ENCODE measurements at places on chromosomes 4 and X.

- no peak for DNase-seq
Observed at GRCh38 chrX:39750256-39750790, 347.4 kb downstream of the BCOR start.

DNA sequence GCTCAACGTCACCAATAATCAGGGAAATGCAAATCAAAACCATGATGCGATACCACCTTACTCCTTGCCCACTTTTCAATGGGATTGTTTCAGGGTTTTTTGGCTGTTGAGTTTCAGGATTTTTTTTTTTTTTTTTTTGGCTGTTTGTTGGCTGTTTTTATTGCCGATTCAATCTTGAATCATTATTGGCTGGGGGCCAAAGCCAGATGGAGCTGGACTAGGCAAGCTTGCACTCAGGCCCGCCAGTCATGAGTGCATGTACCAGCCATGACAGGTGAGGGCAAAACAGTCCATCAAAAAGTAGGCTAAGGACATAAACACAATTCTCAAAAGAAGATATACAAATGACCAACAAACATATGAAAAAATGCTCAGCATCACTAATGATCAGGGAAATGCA, 13.3 kb downstream of the YIPF7 start:
- no peak for DNase-seq

- DNase-seq: no peak
Observed at GRCh38 chr4:136441629-136442282, 1090.5 kb downstream of the PCDH18 start.

DNA sequence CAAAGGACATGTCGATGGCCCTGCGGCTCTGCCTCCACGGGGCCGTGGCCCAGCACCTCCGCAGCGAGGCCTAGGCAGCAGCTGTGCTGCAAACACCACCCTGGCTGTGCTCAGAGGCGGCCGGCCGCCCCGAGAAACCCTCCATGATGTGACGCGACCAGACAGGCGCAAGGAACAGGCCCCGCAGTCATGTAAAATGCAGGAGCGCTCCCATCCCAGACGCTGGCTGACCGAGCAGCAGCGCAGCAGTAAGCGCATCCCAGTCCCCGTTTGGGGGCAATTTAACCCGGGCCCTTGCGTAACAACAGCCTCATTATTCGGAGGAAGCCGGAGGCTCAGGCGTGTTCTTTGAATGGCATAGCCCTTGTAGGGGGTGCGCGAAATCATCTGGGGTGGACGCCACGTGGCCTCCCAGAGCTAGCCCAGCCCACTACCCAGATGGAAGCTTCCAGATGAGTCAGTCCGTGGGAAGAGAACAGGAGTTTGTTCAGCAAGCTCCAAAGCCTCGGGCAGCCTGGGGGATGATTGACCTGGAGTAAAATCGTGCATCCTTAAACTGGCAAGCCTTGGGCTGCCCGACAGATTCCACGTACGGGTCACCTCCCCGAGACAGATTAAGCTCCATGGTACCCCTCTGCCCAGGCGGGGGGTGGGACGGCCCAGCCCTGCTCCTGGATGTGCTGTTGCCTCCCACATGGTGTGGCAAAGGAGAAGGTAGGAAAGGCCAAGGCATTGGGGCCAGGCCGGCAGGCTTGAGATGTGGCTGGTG, 124.0 kb downstream of the HMX1 start:
- no peak for DNase-seq

GRCh38 chrX:41082783-41083182, 2.5 kb upstream of the USP9X start:
- no peak for DNase-seq

GRCh38 chr4:28082686-28083390, 1222.2 kb downstream of the STIM2 start:
- DNase-seq: no peak

DNA sequence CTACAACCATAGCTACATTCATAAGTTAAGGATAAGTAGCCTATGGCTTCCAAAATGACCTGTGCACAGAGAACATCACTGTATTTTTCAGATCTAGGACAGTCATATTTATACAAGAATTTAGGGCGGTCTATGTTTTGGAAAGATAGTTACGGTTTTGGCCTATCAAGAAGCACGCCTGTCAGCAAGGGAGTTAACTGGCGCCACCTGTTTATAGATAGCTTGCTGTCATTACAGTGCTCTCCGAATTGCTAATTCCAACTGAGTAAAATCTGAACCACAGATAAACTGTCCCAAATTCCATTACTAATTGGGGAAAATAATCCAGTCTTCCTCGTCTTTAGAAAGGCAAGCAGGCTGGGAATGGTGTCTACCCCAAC, 646 bp downstream of the ABCB7 start:
- DNase-seq: no peak

- no peak for DNase-seq
Observed at GRCh38 chr4:113979148-113979904, at the start of gene ARSJ. Gene ARSJ (minus strand): TSS chr4:113979647. CDS start chr4:113978834, 813 bp downstream.

- DNase-seq: no peak
Observed at GRCh38 chr4:170805352-170805751, 715.6 kb upstream of the AADAT start.

- DNase-seq: no peak
Observed at GRCh38 chr4:8176547-8177399, 18.2 kb upstream of the ABLIM2 start.

DNA sequence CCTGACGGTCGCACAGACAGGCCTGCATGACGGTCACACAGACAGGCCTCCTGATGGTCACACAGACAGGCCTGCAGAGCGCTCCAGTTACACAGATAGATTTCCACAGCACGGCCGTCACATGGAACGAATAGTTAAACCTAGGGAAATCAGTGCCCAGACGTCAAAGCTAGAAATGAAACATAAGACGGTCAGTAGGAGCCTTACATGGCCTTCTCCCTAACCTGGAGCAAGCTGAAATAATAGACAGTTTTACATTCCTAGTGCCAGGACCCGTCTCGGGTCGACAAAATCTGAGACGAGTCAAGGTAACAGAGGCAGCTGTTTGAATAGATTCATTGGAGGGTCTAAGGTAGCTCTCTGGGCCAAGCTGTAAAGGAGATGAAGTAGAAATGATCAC, 126.9 kb downstream of the MTNR1A start:
- no peak for DNase-seq

GRCh38 chrX:150977411-150978162, 5.5 kb upstream of the HMGB3 start:
- no peak for DNase-seq

DNA sequence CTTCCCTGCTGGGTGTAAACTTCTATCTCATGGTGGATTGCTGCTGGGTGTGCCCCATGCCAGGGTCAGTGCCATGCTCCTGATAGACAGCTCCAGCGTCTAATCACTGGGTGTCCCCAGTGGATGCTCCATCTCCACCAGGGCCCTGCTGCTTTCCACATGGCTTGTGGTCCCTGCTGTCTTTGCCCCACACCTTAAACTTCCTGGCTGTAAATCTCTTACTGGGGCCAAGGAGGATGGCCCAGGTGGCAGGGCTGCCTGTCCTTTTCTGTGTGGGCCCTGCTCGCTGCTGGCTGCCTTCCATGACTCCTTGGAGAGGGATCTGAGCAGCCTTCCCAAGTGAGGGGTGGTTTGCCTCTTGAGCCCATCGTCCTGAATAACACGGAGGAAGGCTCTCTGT, 51.8 kb downstream of the RGS12 start:
- no peak for DNase-seq

DNA sequence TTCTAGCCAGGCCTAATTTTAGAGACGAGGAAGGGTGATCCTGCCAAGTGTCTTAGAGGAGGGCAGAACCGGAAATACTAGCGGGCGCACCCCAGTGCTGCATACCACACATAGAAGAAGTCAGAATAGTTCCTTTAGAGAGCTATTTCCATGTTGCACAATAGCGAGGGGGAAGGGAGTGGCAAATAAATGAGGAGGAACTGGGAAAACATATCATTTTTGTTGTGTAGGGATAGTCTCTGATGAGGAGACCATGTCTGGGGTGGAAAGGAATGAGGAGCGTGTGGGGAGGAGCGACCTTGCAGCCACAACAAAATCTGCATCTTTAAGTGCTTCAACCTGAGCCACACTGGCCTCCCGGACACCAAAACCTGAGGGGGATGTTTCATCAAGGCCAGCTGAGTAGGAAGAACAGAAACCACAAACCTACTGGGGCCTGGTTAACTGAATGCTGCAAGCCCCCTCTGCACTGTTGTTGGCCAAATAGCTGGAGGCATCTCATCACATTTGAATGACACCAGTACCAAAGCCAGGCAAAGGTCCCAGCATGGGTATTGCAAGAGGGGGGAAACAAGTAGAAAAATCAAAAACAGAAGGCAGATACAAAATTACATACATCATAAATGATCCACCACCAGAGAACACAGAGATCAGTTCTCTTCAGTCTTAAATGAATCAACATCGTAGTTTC, 26.7 kb upstream of the C1QTNF7 start:
- DNase-seq: no peak

DNA sequence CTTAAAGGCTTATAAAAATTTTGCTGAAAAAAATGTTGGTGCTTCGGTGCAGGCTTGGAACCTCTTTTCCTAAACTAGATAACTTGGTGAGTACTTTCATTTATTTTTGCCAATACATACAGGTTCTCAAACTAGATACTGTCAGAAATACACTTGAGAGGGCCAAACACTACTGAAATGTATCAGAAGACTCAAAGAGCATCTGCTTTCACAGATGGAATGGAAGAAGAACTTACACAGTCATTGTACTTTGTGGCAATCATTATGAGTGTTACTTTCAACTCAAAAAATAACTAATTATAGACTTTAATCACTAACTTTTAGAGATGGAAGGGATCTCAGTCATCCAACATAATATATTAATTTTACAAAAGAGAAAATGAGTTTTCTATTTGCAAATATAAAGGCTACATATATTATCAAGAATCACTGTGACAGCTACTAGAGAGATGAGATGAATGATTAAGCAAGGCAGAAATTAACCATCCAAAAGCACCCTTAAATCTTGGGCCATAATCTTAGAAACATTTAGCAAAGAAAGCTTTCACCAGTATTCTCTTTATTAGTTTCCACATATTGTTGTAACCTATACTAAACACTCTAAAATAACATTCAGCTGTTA, 1.0 kb downstream of the ENAM start:
- no peak for DNase-seq

DNA sequence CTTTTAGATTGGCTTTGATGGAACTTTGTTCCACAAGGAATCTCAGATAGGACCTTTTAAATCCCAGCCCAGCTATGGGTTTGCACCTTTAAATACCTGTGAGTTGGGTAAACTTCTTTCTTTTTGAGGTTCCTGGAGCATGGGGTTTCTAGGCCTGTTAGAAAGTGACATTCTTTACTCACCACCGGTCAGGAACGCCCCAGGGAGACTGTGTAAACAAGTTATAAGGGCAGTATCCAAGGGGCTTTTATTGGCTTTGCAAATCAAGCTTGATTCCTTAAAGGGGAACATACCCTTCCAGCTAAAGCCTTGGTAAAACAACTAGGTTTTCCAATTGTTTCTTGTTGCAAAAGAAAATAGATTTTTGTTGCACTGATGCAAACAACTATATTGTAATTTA, 93.4 kb downstream of the TENT5D start:
- no peak for DNase-seq

- no peak for DNase-seq
Observed at GRCh38 chrX:40174854-40175510, 77.2 kb upstream of the BCOR start.

- DNase-seq: no peak
Observed at GRCh38 chrX:9475984-9476383, 11.1 kb downstream of the TBL1X start.

GRCh38 chr4:148315049-148315448, 127.2 kb downstream of the NR3C2 start:
- no peak for DNase-seq

All from stimulated activated CD8-positive, alpha-beta memory T cell treated with anti-CD3 and anti-CD28 coated beads, Interleukin-7, amount 100 ng/mL, for 24 hours (primary cell).